ENCODE measurements at places on chromosomes 1 and 21.

DNA sequence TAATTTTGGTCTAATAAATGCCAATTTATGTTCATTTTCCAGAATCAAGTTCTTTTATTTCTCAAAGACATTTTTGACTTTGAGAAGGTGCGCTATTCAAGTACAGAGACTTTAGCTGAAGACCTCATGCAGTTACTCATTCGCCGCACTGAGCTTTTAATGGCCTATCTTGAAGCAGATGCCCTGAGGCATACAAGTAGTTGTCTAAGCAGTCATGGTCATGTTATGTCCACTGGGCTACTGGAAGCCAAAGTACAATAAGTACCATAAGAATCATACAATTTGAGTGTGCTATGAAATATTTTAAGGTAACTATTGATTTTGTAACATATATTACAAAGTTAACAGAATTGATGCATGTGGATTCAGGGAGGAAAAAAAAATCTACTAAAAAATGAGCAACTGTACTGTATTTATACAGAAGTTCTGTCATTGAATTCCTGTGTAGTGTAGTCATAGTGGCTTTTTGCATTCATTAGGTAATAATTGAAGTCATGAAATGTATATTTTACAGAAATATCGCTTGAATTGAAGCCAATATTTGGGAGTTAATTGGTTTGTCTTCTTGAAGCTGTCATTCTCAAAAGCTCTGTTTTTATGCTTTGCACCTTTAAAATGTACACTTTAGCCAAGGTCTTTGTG lies 13.5 kb upstream of the NEXN start:
- DNase-seq = no peak

- DNase-seq = no peak
These were observed 16.8 kb downstream of the HLX start for GRCh38 chr1:220896092-220896491.

- no peak for DNase-seq
These were observed 3.3 kb downstream of the OVGP1 start for GRCh38 chr1:111424281-111424680.

- no peak for DNase-seq
These were observed 28.1 kb downstream of the TENT5C start for GRCh38 chr1:117633936-117634335.

GRCh38 chr1:57404884-57405283 lies 19.0 kb downstream of the DAB1 start:
- no peak for DNase-seq

DNA sequence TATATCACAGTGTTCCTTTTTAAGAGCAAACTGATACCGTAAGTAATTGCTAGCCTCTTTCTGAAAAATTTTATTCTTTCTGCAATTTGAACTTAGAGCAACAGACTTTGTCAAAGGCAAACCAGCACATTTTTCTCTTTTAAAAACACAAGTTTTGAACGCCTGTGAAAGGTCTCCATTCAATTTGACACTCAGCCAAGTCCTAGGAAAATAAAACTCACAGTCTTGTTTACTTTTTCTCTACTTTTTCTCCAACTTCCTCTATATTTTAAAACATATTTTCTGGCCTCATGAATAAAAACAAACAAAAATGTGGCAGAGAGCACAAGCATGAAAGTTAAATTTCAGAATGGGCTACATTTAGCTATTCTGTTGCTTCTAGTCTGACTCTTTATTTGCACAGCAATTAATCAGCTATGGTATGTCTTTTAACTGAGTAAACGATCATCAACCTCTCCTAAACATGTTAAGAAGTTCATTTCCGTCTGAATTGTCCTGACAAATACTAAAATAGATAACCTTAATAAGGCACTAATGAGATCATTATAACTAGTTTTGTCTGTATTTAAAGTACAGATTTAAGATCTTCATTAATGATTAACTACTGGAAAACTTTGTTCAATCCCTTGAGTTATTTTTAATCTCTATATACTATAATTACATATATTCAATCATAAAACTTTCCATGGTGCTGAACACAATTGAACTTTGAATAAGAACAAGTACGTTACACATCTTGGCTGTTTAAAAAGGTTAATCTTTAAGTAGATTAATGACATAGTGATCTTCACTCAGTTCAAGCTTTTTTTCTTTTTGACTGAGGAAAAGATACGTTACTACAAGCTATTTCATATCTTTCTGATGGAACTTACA lies 550.6 kb downstream of the PTBP2 start:
- no peak for DNase-seq

- no peak for DNase-seq
These were observed 67.9 kb upstream of the DYNLT5 start for GRCh38 chr1:66684353-66684752.

- DNase-seq = no peak
These were observed 85.8 kb upstream of the CAMK1G start for GRCh38 chr1:209497729-209498128.

- no peak for DNase-seq
These were observed 5.3 kb upstream of the ALDH9A1 start for GRCh38 chr1:165703648-165704047.

GRCh38 chr1:61953790-61954150 lies 211.5 kb downstream of the PATJ start:
- no peak for DNase-seq

GRCh38 chr1:15236321-15236721 lies 10.7 kb upstream of the FHAD1 start:
- DNase-seq = no peak

DNA sequence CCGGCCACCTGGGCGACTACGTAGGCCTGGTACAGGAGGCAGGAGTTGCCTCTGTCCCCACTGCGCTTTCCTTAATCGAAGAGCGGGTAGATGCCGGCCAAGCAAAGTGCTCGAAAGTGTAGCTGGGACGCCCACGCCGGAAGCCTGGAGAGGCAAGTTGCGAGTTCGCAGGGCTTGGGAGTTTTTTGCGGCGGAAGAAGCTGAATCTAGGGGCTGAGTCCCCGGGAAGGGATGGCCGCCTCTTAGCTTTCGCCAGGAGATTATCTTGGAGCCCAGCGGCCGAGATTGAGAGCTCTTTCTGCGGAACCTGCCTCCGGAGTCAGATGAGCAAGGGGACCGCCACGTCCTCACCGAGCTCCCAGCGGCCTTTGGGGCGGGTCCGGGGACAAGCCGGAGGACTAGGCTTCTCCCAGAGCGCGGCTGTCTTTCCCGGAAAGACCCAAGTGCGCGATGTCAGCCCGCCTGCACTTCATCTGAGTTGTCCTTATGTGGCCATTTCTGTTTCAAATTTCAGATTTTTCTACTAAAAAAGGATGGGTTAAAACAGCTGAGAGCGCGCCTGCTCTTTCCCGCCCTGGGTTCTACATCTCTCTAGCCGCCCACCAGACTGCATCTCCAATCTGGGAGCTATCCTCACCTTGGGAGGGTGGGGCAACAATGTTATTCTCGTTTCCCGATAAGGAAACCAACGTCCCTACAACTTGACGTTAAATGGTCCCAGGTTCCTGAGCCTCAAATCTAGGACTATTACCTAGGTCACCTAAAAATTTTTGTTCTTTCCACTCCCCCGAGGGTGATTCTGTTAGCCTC lies 12.4 kb upstream of the TBX15 start:
- no peak for DNase-seq
